ENCODE measurements at places on chromosomes 2 and 18. TPM values are rescaled to one million over a fixed set of nuclear protein-coding genes. Genes with fewer than 3 reads are reported as not detected.

Gene FBXO41
- total RNA-seq, result 5.5 TPM

Gene GRHL1
- total RNA-seq, result 37.4 TPM

Gene VWA3B
- total RNA-seq, result 4.1 TPM

Gene B4GALT6
- 35.9 TPM for total RNA-seq

Gene EVX2
- total RNA-seq, result 0.10 TPM

Gene B3GNT7
- total RNA-seq, result 6.8 TPM

Gene TEX44
- total RNA-seq, result not detected

Gene RGPD3
- 0.17 TPM for total RNA-seq

Gene REV1
- total RNA-seq, result 42.6 TPM

Gene MEP1B
- 2.7 TPM for total RNA-seq

Gene CXCR1
- total RNA-seq, result not detected

Gene DYTN
- not detected for total RNA-seq

Data from type B pancreatic cell (in vitro differentiated cells).